Glomerular endothelial cell (primary cell): ENCODE measurements at places on chromosomes 3 and 15. TPM values are rescaled to one million over a fixed set of nuclear protein-coding genes. Genes with fewer than 3 reads are reported as not detected.

TMEM212 gene
- total RNA-seq, result not detected in 2 replicates

MLF1 gene
- total RNA-seq, result 11.8 and 12.2 TPM in 2 replicates

CFAP92 gene
- total RNA-seq, result 1.0 and 1.7 TPM in 2 replicates

GRCh38 chr3:100088735-100089368 lies 25.4 kb downstream of the FILIP1L start:
- DNase-seq, result no peak

DNA sequence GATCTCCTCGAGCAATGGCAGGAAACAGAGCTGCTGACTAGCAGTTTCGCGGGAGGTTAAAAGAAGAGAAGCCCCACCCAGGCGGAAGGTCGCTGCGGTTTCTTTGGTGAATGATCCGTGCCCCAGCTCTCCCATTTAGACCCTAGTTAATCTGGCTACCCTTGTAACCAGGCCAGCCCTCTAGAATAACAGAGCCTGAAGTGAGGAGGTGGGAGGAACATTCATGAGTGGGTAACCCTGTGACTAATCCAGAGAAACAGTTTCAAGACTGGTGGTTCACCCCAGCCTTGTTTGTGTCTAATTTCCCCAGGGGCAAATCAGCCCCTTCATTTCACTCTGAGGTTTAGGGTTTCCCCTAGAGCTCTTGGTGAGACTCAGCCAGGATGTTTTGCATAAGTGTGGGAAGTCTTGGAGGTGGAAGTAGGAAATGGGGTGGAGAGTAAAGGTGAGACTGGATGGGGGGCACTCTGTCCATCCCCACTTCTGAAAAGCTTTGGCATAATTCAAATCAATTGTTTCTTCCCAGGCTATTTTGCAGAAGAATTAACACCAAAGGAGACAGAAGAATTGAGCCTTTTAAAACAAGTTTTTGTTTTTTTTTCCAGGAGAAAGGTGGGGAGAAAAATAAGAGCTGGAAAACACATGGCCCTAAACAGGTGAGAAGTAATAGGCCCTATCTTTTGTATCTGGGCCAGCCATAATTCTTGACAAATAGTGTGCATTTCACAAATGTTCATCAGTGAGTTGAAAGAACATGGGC lies 303.1 kb downstream of the RPLP1 start:
- no peak for DNase-seq

GRCh38 chr3:65351753-65352152 lies 664.0 kb upstream of the ADAMTS9 start:
- no peak for DNase-seq

DNA sequence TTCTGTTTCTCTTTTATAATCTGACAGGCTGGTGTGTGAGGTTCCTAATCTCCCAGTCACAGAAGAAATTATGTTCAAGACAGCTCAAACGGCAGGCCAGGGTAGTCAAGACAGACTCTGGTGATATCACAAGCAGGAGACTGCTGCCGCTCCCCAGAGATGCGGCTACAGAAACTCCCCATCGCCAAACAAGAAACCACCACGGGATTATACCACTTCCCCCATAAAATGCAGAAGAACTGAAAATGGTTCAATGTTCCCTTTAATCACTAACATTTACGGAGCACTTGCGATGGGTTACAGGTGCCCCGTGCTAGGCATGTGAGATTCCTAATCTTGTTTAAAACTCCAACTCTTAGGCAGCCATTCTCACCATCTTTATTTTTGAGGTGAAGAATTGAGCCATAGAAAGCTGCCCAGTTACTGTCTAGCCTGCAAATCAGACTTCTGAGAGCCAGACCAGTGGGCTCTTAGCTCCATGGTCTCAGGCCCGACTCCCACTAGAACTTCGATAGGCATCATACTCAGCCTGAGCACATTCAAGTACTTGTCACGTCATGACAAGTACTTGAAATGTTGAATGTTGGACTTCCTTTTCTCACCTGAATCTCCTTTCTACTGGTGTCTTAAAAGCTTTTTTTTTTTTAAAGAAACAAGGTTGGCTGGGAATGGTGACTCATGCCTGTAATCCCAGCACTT lies 58.4 kb downstream of the TBC1D2B start:
- DNase-seq, result no peak

- DNase-seq, result no peak
Measured at GRCh38 chr3:70734756-70735155, 422.3 kb upstream of the MDFIC2 start.

DNA sequence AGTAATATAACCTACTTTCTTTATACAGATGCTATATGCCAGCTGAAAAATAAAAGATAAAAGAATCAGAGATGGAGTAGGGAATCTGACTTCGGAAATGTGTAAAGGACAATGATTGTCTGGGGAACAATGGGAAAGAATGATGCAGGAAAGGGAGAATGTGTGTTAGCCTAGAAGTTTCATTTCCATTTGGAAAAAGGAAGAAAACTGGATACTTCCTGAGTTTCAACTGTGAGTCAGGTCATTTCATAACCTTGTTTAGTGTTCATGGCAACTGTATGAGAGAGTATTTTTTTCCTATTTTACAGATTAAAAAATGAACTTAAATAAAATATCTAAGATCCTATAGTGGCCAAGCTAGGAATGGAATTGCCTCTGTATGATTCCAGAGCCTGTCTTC lies 261.3 kb upstream of the NECTIN3 start:
- DNase-seq, result no peak

DNA sequence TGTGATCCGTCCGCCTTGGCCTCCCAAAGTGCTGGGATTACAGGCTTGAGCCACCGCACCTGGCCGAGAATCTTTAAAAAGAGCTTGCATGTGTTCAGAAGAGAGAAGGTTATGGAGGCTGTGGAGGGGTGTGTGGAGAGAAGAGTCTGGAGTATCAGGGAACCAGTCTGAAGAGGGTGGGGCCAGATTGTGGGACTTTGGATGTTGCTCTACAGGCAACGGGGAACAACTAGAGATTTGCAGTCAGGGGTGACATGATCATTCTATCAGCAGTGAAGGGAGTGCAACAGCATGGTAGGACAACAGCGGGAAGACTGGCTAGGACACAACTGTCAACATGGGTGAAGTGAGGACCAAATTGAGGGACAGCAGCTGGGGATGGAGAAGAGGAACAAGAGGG lies 8.9 kb downstream of the SCAMP2 start:
- no peak for DNase-seq
